ENCODE measurements at places on chromosomes 3 and 15. TPM values are rescaled to one million over a fixed set of nuclear protein-coding genes. Genes with fewer than 3 reads are reported as not detected.

DNA sequence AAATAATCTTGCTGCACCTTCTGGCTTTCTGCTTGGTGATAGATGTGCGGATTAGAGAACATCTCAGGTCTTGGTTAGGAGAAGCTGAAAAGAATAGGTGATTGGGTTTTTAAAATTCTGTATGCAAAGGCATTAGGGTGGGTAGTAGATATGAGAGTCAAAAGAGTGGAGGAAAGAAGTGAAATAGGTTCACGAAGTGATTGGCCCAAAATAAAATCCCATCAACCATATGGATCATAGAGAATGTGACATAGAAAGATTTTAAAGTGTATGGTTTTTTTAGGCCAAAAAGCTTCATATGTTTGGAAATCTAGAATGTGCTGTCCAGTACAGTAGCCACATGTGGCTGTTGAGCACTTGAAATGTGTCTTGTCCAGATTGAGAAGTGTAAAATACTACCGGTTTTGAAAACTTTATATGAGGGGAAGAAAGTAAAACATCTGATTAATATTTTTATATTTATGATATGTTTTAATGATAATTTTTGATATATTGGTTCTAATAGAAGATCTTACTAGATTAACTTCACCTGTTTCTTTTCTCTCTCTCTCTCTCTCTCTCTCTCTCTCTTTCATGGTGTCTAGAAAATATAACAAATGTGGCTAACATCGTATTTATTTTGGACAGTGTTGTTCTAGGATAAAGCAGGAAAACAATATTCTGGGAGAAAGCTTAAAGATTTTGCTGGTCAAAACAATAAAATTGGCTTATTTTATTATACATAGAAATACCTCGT lies 2.9 kb downstream of the MBNL1 start:
- peak overlapping the region; percentile 98 for H3K27ac ChIP-seq
- DNase-seq = no peak
- peak overlapping the region; percentile 95 for H3K4me3 ChIP-seq
- H3K4me1 ChIP-seq = peaks cover 20% of the 10 kb centered on the region
- no peaks in the 10 kb centered on the region for H3K27me3 ChIP-seq

- peaks cover 7% of the 10 kb centered on the region for H3K27me3 ChIP-seq
- no peak for DNase-seq
- no peak overlapping the region for H3K27ac ChIP-seq
- H3K36me3 ChIP-seq = no peaks in the 10 kb centered on the region
- H3K4me3 ChIP-seq = no peak overlapping the region
Measured at GRCh38 chr15:82651708-82652107, 4.5 kb upstream of the CPEB1 start.

RPSA gene
- 868 TPM for total RNA-seq

MNS1 gene
- 1.0 TPM for total RNA-seq

GRCh38 chr3:71130471-71131374 lies 452.8 kb downstream of the FOXP1 start:
- DNase-seq = peak; percentile 19
- no peaks in the 10 kb centered on the region for H3K27me3 ChIP-seq
- peaks cover 20% of the 10 kb centered on the region for H3K4me1 ChIP-seq
- H3K36me3 ChIP-seq = no peaks in the 10 kb centered on the region
- peak overlapping the region; percentile 44 for H3K4me3 ChIP-seq
- peak overlapping the region; percentile 85 for H3K27ac ChIP-seq

TGM4 gene
- total RNA-seq = not detected

- no peaks in the 10 kb centered on the region for H3K36me3 ChIP-seq
- no peak for DNase-seq
- H3K27me3 ChIP-seq = no peaks in the 10 kb centered on the region
- no peak overlapping the region for H3K4me3 ChIP-seq
- H3K4me1 ChIP-seq = no peaks in the 10 kb centered on the region
Measured at GRCh38 chr3:59605318-59605717, 555.5 kb upstream of the CFAP20DC start.

DNA sequence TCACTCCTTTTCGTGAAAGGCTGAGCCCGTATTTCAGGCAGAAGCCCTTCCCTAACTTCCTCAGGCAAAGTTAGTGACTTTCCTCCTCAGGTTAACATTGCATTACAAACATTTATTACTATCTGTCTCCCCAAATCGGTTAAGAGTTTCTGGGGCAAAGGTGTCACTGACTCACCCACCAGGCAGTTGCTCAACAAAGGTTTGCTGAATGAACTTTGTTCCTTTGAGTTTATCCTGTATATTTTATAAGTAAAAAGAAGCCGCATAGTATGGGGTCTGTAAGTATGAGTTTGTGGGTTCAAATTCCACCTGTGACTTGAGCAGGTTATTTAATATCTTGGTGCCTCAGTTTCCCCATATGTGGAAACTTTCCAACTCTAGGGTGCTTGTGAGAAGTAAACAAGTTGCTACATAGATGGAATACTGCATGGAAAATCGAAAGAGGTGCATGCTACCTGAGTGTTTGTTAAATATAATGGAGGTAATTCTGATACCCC lies 177.7 kb downstream of the THRB start:
- H3K36me3 ChIP-seq = no peaks in the 10 kb centered on the region
- no peak overlapping the region for H3K27ac ChIP-seq

SRGAP3 gene
- total RNA-seq = 7.9 TPM

PIGB gene
- total RNA-seq = 5.9 TPM

ITGA11 gene
- 2.9 TPM for total RNA-seq

DNA sequence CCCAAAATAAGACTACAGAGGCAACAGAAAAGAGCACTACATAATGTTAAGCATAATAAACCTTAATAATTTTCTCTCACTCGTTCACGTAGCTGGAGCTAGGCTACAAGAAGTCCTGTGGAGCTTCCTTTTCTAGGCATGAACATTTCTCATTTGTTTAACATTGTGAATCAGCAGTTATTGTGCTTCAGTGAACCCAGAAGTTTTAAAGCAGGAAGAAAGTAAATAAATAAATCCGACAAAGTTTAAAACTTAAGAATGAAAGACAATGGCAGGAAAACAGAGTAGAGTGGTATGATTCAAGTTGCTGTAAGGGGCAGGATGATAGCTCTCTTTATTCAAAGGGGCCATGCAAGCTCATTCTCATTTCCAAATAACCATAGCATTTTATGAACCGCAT lies 191.8 kb downstream of the LSAMP start:
- no peak overlapping the region for H3K27ac ChIP-seq
- no peaks in the 10 kb centered on the region for H3K27me3 ChIP-seq
- H3K36me3 ChIP-seq = no peaks in the 10 kb centered on the region
- no peak for DNase-seq
- H3K4me1 ChIP-seq = no peaks in the 10 kb centered on the region
- no peak overlapping the region for H3K4me3 ChIP-seq

GRCh38 chr15:41795996-41796856 lies 21.9 kb downstream of the MAPKBP1 start:
- H3K4me3 ChIP-seq = no peak overlapping the region
- DNase-seq = no peak
- H3K36me3 ChIP-seq = peaks cover 29% of the 10 kb centered on the region
- H3K27me3 ChIP-seq = no peaks in the 10 kb centered on the region
- peak overlapping the region; percentile 71 for H3K27ac ChIP-seq

ZNF502 gene
- total RNA-seq = 1.7 TPM

DNA sequence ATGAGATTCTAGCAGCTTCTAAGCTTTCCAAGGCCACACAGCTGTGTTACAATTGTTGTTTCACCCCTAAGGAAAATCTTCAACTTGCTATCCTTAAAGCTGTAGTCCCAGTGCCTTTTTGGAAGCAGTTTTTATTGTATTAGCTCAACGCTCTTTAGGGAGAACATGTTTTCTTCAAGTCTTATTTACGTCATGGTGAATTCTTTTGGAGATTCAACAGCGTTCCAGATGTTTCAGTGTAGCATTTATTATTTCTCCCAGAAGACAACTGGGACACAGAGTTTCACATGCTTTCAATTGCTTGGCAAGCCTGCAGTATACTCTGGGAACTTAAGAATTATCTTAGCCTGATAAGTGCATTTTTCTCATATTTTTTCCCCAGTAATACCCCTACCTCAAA lies 888.3 kb downstream of the PLOD2 start:
- no peak for DNase-seq
- H3K4me3 ChIP-seq = no peak overlapping the region
- no peak overlapping the region for H3K27ac ChIP-seq
- no peaks in the 10 kb centered on the region for H3K36me3 ChIP-seq
- H3K4me1 ChIP-seq = no peaks in the 10 kb centered on the region

DNA sequence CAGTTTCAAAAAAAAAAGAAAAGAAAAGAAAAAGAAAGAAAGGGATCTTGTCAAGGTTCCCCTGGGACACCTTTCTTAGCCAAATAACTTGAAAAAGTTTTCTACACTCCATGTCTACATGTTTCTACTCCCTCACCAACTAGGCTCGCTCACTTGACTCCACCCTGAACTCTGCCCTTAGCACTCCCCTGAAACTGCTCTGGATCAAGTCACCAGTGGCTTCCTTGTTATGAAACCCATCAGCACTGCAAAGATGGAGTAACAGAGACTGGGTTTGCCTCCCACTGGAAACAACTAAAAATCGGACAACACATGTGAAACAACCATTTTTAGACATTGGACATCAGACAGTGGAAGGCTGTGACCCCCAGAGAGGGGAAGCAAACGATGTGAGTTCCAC lies 36.8 kb downstream of the TMEM40 start:
- no peak overlapping the region for H3K27ac ChIP-seq
- H3K27me3 ChIP-seq = no peaks in the 10 kb centered on the region
- no peaks in the 10 kb centered on the region for H3K36me3 ChIP-seq
- no peak for DNase-seq
- peaks cover 10% of the 10 kb centered on the region for H3K4me1 ChIP-seq

DNA sequence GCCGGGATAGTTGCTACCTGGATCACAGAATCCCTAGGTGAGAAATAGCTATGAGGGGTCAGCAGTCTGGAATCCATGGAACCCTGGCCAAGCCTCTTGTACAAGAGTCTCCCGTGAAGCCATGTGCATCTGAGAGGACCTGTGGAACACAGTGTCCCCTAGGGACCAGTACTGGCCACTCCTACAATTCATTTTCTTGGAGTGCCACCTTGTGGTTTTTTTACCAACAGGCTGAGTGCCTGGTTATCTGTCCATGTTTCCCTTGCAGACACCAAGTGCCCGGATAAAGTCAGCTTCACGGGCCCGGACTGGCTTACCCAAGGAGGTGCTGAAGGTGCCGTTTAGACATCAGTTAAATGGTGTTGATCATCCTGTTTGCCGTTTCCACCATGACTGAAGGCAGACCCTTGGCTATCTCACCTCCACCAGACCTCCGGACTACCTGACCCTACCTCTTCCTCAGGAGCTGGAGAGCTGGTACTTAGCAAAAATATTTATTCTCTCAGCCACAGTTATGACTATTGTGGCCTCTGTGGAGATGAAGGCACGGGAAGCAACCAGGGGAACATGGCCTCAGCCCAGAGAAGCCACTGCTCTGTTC lies 93.9 kb downstream of the RBPMS2 start:
- no peak overlapping the region for H3K27ac ChIP-seq
- H3K4me1 ChIP-seq = no peaks in the 10 kb centered on the region
- peaks cover 28% of the 10 kb centered on the region for H3K36me3 ChIP-seq
- no peaks in the 10 kb centered on the region for H3K27me3 ChIP-seq
- DNase-seq = no peak
- no peak overlapping the region for H3K4me3 ChIP-seq

GRCh38 chr3:30292192-30292893 lies 314.1 kb upstream of the TGFBR2 start:
- DNase-seq = no peak
- H3K36me3 ChIP-seq = no peaks in the 10 kb centered on the region
- H3K27ac ChIP-seq = no peak overlapping the region
- no peaks in the 10 kb centered on the region for H3K27me3 ChIP-seq

GRCh38 chr15:100196326-100197058 lies 145.3 kb downstream of the ADAMTS17 start:
- DNase-seq = no peak
- H3K4me3 ChIP-seq = no peak overlapping the region
- no peaks in the 10 kb centered on the region for H3K36me3 ChIP-seq
- no peak overlapping the region for H3K27ac ChIP-seq
- no peaks in the 10 kb centered on the region for H3K4me1 ChIP-seq

GRCh38 chr3:122322095-122323075 lies 2.7 kb upstream of the CSTA start:
- H3K4me3 ChIP-seq = no peak overlapping the region
- DNase-seq = no peak
- no peaks in the 10 kb centered on the region for H3K27me3 ChIP-seq
- H3K27ac ChIP-seq = peak overlapping the region; percentile 44
- H3K36me3 ChIP-seq = no peaks in the 10 kb centered on the region
- H3K4me1 ChIP-seq = peaks cover 64% of the 10 kb centered on the region

FRMD4B gene
- total RNA-seq = 66.2 TPM

- DNase-seq = no peak
- H3K4me1 ChIP-seq = no peaks in the 10 kb centered on the region
- H3K27me3 ChIP-seq = no peaks in the 10 kb centered on the region
- H3K4me3 ChIP-seq = no peak overlapping the region
- no peak overlapping the region for H3K27ac ChIP-seq
Measured at GRCh38 chr3:171890398-171890797, 47.2 kb downstream of the TMEM212 start.

AQR gene
- total RNA-seq = 21.6 TPM

GRCh38 chr3:30643763-30644462 lies 37.5 kb downstream of the TGFBR2 start:
- H3K4me1 ChIP-seq = peaks cover 95% of the 10 kb centered on the region
- no peaks in the 10 kb centered on the region for H3K27me3 ChIP-seq
- peaks cover 5% of the 10 kb centered on the region for H3K36me3 ChIP-seq
- H3K4me3 ChIP-seq = no peak overlapping the region
- H3K27ac ChIP-seq = peak overlapping the region; percentile 56

- no peak for DNase-seq
- H3K36me3 ChIP-seq = no peaks in the 10 kb centered on the region
- H3K4me3 ChIP-seq = no peak overlapping the region
- no peak overlapping the region for H3K27ac ChIP-seq
- peaks cover 14% of the 10 kb centered on the region for H3K4me1 ChIP-seq
- no peaks in the 10 kb centered on the region for H3K27me3 ChIP-seq
Measured at GRCh38 chr15:60673918-60674558, 195.1 kb upstream of the ICE2 start.

Measured in esophagus squamous epithelium (tissue), 5 donors.